Stimulated activated CD8-positive, alpha-beta memory T cell treated with anti-CD3 and anti-CD28 coated beads, Interleukin-12 subunit alpha, Interleukin-12 subunit beta, amount 100 ng/mL, for 1 hour (primary cell): ENCODE measurements at places on chromosomes 4 and X.

- no peak for DNase-seq
These were observed 69.0 kb downstream of the GLRA2 start for GRCh38 chrX:14598330-14598729.

DNA sequence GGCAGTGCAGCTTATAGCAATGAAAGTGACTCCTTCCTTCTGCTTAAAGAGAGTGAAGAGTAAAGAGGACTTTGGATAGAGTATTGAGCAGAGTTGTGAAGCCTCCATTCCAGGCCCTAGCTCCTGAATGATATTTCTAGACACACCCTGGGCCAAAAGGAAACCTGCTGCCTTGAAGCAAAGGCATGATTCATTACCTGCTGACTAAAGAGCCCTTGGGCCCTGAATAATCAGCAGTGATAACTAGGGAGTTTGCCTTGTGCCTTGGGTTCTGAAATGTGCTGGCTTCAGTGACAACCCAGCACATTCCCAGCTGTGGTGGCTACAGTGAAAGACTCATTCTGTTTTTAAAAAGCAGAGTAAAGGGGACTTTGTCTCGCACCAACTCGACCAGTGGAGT lies 49.2 kb downstream of the STPG2 start:
- DNase-seq = no peak

- DNase-seq = no peak
These were observed 105.4 kb downstream of the POLA1 start for GRCh38 chrX:24799078-24799477.

- no peak for DNase-seq
These were observed 108.0 kb upstream of the USP38 start for GRCh38 chr4:143076723-143077122.

DNA sequence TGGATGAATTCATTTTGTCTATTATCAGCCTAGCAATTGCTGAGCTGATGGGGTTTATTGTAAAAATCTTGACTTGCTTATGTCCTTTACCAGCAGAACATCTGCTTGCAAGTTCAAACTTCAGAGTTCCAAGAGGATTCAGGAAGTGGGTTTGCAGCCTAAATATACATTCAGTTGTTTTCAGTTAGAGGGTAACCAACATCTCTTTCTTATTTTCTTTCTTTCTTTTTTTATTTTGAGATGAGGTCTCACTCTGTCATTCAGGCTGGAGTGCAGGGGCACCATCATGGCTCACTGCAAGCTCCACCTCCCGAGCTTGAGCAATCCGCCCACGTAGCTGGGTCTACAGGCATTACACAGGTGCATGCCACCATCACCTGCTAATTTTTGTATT lies 31.4 kb upstream of the FHL1 start:
- DNase-seq = no peak

- no peak for DNase-seq
These were observed 91.5 kb downstream of the HPRT1 start for GRCh38 chrX:134551376-134552048.
